ENCODE measurements at places on chromosomes 11 and 22. TPM values are rescaled to one million over a fixed set of nuclear protein-coding genes. Genes with fewer than 3 reads are reported as not detected.

DAGLA gene
- not detected for total RNA-seq

SMTN gene
- 2.8 TPM for total RNA-seq

TNNT3 gene
- total RNA-seq: 3.5 TPM

TSPAN32 gene
- total RNA-seq: 6.8 TPM

MYBPC3 gene
- total RNA-seq: 0.46 TPM

POU2AF2 gene
- total RNA-seq: not detected

APOL4 gene
- total RNA-seq: not detected

F2 gene
- not detected for total RNA-seq

DERL3 gene
- total RNA-seq: 15.4 TPM

TIMM10 gene
- 108 TPM for total RNA-seq

- H3K27me3 ChIP-seq: peaks cover 2% of the 10 kb centered on the region
- H3K27ac ChIP-seq: no peak overlapping the region
- DNase-seq: no peak
- H3K4me3 ChIP-seq: no peak overlapping the region
- no peaks in the 10 kb centered on the region for H3K36me3 ChIP-seq
These were observed 120.8 kb upstream of the POU2AF2 start for GRCh38 chr11:111124724-111125123.

DNA sequence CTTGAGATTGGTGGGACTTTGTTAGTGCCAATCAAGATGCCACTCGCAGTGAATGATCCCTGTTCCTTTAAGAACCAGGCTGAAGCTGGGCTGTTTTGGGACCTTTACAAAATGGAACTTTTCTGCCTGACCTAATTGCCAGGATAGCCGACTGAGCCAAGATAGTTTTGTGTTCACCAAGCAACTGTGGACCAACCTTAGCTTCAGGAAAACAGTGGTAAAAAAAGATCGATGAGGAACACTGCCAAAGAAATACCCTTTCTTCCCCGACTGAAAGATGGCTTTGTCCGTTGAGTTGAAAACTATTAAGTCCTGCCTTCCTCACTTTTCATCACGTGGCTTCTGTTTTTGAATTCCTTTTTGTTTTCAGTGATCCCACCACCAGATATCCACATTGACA is 157.9 kb upstream of the SORL1-AS1 start:
- H3K36me3 ChIP-seq: peaks cover 98% of the 10 kb centered on the region
- no peak overlapping the region for H3K27ac ChIP-seq
- H3K4me3 ChIP-seq: no peak overlapping the region
- H3K27me3 ChIP-seq: no peaks in the 10 kb centered on the region
- H3K4me1 ChIP-seq: no peaks in the 10 kb centered on the region
- DNase-seq: no peak

DNA sequence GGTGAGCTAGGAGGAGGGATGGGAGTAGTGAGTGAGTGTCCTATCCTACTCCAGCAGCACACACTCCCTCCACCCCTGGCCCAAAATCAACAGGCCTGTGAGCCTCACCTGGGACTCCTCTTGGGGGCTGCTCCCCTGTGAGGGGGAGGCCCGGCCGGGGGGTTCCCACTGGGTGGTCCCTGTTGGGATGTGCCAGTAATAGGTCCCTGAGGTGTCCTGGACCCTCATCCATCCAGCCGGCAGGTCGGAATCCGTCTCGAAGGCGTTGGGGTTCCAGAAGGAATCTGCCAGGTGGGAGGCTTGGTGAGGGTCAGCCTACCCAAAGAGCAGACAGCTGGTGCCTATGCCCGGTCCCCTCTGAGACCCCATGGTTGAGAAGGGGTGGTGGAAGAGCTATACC is 13.3 kb downstream of the SMPD1 start:
- peak overlapping the region; percentile 85 for H3K27ac ChIP-seq
- H3K36me3 ChIP-seq: peaks cover 4% of the 10 kb centered on the region
- H3K4me3 ChIP-seq: peak overlapping the region; percentile 75
- H3K27me3 ChIP-seq: no peaks in the 10 kb centered on the region
- peaks cover 56% of the 10 kb centered on the region for H3K4me1 ChIP-seq

- H3K4me3 ChIP-seq: no peak overlapping the region
- no peaks in the 10 kb centered on the region for H3K4me1 ChIP-seq
- no peaks in the 10 kb centered on the region for H3K36me3 ChIP-seq
- no peak overlapping the region for H3K27ac ChIP-seq
- H3K27me3 ChIP-seq: peaks cover 7% of the 10 kb centered on the region
- DNase-seq: no peak
These were observed 121.3 kb downstream of the NECTIN1 start for GRCh38 chr11:119607726-119608125.

- peaks cover 6% of the 10 kb centered on the region for H3K27me3 ChIP-seq
- H3K36me3 ChIP-seq: no peaks in the 10 kb centered on the region
- DNase-seq: no peak
- no peak overlapping the region for H3K4me3 ChIP-seq
- H3K4me1 ChIP-seq: no peaks in the 10 kb centered on the region
These were observed 47.7 kb upstream of the ANO1 start for GRCh38 chr11:70030412-70030811.

- no peaks in the 10 kb centered on the region for H3K27me3 ChIP-seq
- no peaks in the 10 kb centered on the region for H3K4me1 ChIP-seq
- H3K27ac ChIP-seq: no peak overlapping the region
- no peak for DNase-seq
- H3K36me3 ChIP-seq: no peaks in the 10 kb centered on the region
These were observed 332.6 kb upstream of the CHORDC1 start for GRCh38 chr11:90555477-90555876.

DNA sequence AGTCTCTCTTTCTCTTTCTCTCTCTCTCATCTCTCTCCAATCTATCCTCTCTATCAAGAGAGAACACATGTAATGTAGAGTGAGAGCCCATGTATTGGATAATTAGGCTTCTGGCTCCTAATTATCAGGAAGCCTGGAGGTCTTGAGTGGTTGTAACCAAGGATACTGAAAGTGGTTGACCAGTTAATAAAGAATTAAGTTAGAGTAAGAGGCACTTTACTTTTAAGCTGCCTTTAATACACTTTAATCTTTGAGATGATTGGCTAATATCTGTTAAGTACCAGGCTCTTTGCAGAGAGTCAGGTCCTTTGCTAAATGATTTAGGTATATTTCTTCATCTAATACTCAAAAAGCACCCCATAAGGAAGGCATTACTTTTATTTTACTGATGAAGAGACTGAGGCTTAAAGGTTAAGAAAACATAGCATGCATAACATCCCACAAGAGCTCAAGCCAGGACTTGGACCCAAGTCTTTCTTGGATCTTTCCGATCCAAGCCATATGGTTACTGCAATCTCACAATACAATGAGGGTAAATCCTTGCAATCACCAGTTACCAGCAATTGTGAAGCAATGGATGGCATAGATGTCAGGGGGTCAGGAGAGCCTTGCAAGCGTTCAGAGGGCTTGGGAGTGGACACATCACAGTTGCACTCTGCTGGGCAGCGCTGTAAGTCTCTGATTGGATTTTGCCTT is 22.1 kb downstream of the CD44 start:
- no peaks in the 10 kb centered on the region for H3K27me3 ChIP-seq
- H3K4me1 ChIP-seq: peaks cover 99% of the 10 kb centered on the region
- DNase-seq: no peak
- H3K27ac ChIP-seq: peak overlapping the region; percentile 91
- no peak overlapping the region for H3K4me3 ChIP-seq
- H3K36me3 ChIP-seq: peaks cover 87% of the 10 kb centered on the region

GRCh38 chr22:46448333-46448732 is 89.1 kb downstream of the CELSR1 start:
- H3K27ac ChIP-seq: no peak overlapping the region
- peaks cover 13% of the 10 kb centered on the region for H3K27me3 ChIP-seq
- H3K4me3 ChIP-seq: no peak overlapping the region
- H3K4me1 ChIP-seq: no peaks in the 10 kb centered on the region

DNA sequence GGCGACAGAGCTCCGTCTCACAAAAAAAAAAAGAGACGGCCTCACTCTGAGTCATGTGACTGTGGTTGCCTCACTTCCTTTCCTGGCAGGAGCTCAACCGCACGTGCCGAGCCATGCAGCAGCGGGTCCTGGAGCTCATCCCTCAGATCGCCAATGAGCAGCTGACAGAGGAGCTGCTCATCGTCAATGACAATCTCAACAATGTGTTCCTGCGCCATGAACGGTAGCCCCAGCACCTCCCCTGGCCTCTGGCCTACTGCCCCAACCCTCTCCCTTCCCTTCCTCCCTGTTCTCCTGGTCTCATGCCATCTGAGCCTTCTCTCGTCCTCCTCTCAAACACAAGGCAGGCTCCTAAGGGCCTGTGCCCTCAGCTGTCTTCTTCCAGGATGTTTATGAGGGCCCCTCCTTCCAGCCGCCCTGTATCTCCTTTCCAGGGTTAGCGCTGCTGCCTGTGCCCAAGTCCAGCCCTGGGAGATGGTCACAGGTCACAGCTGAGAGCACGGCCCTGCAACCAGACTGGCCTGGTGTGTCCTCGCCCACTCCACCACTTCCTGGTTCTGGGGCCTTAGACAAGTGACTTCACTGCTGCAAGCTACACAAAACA is 30.7 kb downstream of the TOM1 start:
- peaks cover 62% of the 10 kb centered on the region for H3K36me3 ChIP-seq
- peaks cover 25% of the 10 kb centered on the region for H3K4me1 ChIP-seq
- no peaks in the 10 kb centered on the region for H3K27me3 ChIP-seq
- no peak for DNase-seq

- peak; percentile 17 for DNase-seq
- H3K27me3 ChIP-seq: no peaks in the 10 kb centered on the region
- H3K4me1 ChIP-seq: peaks cover 21% of the 10 kb centered on the region
- H3K4me3 ChIP-seq: peak overlapping the region; percentile 4
- H3K27ac ChIP-seq: no peak overlapping the region
These were observed 3.1 kb downstream of the ASRGL1 start for GRCh38 chr11:62340269-62340901.

GRCh38 chr11:55658031-55658573 is 3.9 kb upstream of the OR4C6 start:
- no peaks in the 10 kb centered on the region for H3K27me3 ChIP-seq
- DNase-seq: no peak
- H3K4me1 ChIP-seq: peaks cover 5% of the 10 kb centered on the region
- no peak overlapping the region for H3K4me3 ChIP-seq
- no peak overlapping the region for H3K27ac ChIP-seq

DNA sequence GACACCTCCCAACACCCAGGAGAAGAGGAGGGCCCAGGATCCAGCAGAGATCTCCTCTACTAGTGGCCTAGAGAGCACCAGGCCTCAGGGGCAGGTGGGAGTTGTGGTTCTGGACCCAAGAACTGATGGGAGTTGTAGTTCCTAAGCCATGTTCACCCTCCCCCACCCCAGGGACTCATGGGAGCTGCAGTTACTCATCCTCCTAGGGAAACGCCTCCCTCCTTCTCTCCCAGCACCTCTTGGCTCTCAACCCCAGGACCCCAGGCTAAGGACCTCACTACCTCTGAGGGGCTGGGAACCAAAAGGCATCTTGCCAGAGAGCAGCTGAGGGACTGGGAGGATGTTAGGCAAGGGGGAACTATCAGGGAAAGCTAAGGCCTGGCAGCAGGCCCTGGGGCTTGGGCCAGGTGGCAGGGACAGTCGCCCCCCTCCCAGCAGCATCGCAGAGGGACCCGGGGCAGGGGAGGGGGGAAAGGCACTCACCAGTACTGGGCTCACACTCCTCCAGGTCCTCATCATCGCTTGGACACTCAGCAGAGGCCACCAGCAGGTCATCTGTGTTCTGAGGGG is 28.9 kb downstream of the SLC22A12 start:
- H3K4me1 ChIP-seq: peaks cover 5% of the 10 kb centered on the region
- H3K27ac ChIP-seq: no peak overlapping the region
- H3K27me3 ChIP-seq: no peaks in the 10 kb centered on the region
- no peak overlapping the region for H3K4me3 ChIP-seq

DNA sequence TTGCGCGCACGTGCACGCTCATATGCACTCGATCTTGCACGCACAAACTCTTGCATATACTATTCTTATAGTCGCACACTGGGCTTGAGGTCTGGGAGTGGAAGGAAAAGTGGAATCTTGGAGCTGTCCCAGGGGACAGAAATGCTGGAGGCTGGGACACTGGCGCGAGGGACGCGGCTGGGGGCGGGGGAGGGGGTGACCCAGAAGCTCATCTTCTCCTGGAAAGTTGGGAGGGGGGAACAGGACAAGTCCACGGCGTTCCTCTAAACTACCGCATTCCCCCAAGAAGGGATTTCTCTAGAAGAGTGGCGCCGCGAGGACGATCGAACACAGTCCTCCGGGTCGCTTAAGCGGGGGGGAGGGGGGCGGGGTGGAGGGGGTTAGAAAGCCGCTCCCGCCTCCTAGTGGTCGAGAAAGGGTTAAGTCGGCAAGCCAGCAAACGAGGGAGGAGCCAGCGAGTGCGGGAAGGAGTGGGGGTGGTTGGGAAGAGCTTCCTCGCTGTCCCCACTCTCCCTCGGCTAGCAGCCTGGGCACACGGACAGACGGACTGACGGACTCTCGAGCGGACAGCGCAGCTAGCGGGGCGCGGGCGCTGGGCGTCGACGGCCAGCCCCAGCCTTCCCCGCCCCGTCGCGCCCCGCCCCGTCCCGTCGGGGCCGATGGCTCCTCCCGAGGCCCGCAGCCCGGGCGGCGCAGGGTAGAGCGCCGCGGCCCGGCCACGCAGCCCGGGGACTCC is at the start of gene RTN4RL2:
Gene RTN4RL2, plus strand, starts transcription at position 507 of the 736 bp plus-strand sequence. CDS start 338 bp downstream, outside the sequence.
- H3K36me3 ChIP-seq: no peaks in the 10 kb centered on the region
- H3K4me3 ChIP-seq: peak within 1 kb of the TSS; percentile 77
- H3K27ac ChIP-seq: no peak within 1 kb of the TSS

- no peak for DNase-seq
- H3K27ac ChIP-seq: no peak overlapping the region
- H3K4me3 ChIP-seq: no peak overlapping the region
These were observed 57.6 kb downstream of the USP47 start for GRCh38 chr11:11899401-11899800.

DNA sequence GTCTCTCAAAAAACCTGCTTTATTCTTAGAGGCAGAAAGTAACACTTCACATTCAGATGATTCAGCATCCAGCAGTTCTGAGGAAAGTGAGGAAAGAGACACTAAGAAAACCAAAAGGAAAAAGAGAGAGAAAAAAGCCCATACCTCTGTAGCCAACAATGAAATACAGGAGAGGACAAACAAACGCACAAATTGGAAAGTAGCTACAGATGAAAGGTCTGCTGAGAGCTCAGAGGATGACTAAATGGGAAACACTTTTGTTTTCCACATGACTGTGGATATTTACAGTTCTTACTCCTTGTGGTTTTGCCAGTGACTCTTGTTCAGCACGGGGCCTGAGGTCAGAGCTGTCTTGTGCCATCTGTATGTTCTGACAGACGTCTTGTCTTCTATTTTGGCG is 3.8 kb downstream of the TIMM8B start:
- DNase-seq: no peak
- peaks cover 27% of the 10 kb centered on the region for H3K4me1 ChIP-seq

Data from activated B cell treated with CpG ODN at 0.5 μM for 24 hours (primary cell).